CD8-positive, alpha-beta memory T cell (primary cell): ENCODE measurements at places on chromosomes 1 and 21.

- no peak for DNase-seq
Observed at GRCh38 chr1:30880678-30881318, 27.8 kb downstream of the SDC3 start.

- peak; percentile 58 for DNase-seq
Observed at GRCh38 chr1:2840036-2840809, 38.7 kb upstream of the TTC34 start.

DNA sequence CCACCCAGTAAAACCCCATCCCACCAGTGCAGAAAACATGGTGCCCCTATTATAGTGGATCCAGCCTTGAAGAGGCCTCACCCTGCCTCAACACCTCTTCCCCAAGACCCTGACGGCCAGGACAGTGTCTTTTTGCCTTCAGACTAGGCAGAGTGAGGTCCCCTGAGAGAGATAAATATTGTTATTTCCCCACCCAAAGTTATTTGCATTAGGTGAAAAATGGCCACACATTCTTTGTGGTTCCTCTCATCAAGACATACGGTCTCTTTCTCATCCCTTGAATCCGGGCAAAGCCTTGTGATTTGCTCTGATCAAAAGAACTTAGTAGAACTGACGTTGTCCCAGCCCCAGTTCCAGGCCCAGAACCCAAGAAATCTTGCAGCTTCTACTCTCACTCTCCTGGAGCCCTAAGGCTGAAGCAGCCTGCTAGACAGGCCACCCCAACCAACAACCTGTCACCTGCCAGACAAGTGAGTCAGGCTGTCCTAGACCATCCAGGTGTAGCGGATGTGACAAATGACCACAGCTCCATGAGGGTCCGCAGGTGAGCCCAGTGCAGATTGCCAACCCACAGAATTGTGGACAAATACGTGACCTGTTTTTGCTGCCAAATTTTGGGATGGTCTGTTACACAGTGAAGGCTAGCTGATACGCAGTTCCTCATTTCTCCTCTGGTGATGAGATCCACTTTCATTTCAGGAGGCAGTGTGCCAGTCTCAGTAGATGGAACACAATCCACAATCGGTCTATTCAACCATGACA is 8.1 kb upstream of the SSU72 start:
- DNase-seq = no peak

- no peak for DNase-seq
Observed at GRCh38 chr1:151371370-151372057, 991 bp downstream of the SELENBP1 start.

DNA sequence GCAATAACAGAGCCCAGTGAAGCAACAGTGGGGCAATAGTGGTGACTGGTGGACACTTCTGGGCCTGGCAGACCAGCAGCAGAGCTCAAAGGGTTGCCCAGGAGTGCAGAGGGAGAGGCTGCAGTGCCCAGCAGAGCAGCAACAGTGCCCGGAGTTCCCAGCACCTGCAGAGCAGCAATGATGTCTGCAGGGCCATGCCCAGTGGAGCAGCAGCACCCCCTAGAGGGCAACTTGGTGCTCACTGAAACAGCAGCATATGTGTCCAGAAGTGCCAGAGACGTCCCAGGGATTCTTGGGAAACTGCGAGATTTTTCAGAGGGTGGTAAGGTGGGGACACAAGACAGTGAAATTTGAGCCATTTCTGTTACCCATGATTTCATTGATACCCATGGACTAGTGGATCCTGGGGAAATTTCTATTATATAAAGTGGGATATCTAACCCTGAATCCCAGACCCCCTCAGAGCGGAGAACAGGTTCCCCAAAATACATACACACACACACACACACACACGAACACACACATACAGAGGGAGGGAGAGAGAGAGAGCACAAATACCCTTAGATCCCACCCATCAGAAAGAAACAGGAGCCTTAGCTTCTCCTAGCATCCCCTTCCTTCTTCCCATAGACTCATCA is 156.9 kb upstream of the GJB5 start:
- DNase-seq = peak; percentile 46

- DNase-seq = no peak
Observed at GRCh38 chr1:228168563-228169270, 3.1 kb downstream of the IBA57 start.
